Forelimb muscle (tissue), 1 donor: ENCODE measurements at places on chromosomes 13 and 19. TPM values are rescaled to one million over a fixed set of nuclear protein-coding genes. Genes with fewer than 3 reads are reported as not detected.

KXD1 gene
- 71.3 TPM for polyA plus RNA-seq

FLT3LG gene
- polyA plus RNA-seq: 3.2 TPM

GJB6 gene
- polyA plus RNA-seq: not detected

LRRC63 gene
- polyA plus RNA-seq: 0.11 TPM

FLT3 gene
- polyA plus RNA-seq: 0.15 TPM

EID2B gene
- 2.0 TPM for polyA plus RNA-seq

CYP4F11 gene
- polyA plus RNA-seq: not detected

IRGC gene
- not detected for polyA plus RNA-seq

POSTN gene
- 1,932 TPM for polyA plus RNA-seq

ZNF844 gene
- polyA plus RNA-seq: 10.0 TPM

DNA sequence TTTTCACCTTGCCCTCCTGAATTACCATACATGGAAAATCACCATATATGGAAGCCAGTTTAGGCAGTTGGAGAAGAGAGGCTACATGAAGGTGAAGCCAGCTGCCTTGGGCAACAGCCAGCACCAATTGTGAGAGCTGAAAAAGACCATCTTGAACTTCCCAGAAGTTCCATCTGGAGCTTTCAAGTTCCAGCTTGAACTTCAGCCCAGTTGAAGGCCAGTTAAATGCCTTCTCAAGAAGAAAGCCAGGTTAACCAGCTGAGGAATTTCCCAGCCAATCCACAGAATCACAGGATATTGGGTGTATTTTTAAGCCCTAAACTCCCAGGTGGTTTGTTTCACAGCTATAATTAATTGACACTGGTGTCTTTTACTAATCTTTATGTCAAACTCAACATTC lies 713.6 kb upstream of the MIR17HG start:
- no peak for DNase-seq

GRCh38 chr19:474126-475078 lies 13.6 kb upstream of the SHC2 start:
- no peak for DNase-seq

DNA sequence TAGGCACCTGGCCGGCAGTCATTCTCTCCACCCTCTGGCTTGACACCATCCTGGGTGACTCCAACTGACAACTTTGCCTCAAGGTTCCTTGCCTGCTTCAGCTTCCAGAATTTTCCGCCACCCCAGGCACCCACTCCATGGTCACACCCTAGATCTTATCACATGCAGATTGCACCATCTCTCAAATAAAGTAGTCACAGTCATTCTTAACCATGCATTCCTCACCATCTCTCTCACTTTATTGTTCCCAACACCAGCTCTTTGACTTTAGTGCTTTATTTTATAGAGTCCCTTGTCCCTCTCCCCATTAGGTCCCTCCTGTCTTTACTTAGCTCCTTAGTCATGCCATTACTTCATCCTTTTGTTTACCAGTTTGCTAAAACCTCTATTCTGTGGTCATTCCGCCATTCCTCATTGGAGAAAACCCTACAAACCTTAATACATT lies 351.7 kb downstream of the SPRY2 start:
- DNase-seq: no peak

GRCh38 chr19:49473868-49474541 lies at the start of gene FLT3LG:
Gene FLT3LG, plus strand, starts transcription at chr19:49474215. Its CDS starts 425 bp downstream, at chr19:49474640.
- no peak for DNase-seq

DNA sequence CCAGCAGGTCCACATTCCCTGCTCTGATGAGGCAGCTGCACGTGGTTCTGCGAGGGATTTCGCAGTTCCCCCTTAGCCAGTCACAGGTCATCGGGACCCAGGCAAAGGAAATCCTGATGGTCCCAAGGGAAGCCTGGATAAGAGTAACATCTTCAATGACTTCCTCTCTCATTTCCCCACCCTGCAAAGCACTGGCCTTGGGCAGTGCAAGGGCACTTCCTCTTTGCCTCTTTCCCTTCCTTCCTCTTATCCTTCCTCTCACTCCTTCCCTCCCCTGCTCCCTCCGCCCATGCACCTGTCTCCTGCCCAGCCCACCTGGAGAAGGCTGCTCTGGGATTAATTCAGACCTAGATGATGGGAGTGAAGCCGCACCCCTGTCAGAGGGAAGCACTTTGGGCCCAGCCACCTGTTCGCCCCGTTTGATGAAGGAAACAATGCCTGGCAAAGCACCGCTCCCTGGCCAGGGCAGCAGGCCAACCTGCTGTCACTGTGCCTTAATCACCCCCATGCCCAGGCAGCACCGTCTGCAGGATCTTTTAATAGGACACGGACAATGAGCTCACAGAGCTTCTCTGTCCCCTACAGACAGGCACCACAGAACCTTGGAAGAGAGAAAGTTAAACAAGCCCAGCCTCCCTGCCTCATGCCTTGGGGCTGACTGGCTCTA lies 113.5 kb upstream of the PABPC3 start:
- DNase-seq: no peak

GRCh38 chr19:35346193-35347052 lies 1.3 kb upstream of the FFAR1 start:
- DNase-seq: no peak

DNA sequence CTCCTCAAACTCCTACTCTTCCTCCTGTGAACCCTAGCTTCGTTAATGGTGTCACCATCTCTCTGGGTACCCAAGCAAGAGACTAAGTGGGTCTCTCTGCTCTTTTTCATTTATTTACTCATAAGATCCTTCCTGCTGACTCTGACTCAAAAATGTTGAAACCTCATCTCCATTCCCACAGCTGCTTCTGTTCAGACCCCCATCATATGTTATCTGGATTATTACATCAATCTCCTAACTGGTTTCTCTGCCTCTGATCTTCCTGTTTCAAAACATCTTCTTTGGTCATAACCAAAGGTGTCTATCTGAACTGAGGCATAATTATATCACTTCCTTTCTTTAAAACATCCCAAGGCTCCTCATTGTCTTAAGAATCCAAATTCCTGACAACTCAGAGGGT lies 2.0 kb upstream of the MEDAG start:
- DNase-seq: no peak

GRCh38 chr19:5062799-5063198 lies 93.9 kb downstream of the KDM4B start:
- no peak for DNase-seq

GRCh38 chr19:7738023-7738422 lies 6.1 kb upstream of the CLEC4G start:
- DNase-seq: no peak

DNA sequence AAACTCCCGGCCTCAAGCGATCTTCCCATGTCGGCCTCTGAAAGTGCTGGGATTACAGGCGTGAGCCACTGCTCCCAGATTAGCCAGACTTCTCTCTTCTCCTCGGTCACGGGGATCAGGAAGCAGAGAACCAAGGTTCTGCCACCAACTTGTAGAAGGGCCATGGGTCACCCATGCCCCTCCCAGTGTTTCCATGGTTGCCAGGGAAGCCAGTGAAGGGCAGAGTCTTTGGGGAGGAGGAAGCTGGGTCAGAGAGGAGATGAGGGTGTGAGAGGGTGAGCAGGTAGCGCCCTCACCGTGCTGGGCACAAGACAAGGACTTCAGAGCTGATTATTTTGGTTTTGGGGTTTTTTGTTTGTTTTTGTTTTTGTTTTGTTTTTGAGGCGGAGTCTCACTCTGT lies 77.1 kb downstream of the GNG7 start:
- DNase-seq: no peak

DNA sequence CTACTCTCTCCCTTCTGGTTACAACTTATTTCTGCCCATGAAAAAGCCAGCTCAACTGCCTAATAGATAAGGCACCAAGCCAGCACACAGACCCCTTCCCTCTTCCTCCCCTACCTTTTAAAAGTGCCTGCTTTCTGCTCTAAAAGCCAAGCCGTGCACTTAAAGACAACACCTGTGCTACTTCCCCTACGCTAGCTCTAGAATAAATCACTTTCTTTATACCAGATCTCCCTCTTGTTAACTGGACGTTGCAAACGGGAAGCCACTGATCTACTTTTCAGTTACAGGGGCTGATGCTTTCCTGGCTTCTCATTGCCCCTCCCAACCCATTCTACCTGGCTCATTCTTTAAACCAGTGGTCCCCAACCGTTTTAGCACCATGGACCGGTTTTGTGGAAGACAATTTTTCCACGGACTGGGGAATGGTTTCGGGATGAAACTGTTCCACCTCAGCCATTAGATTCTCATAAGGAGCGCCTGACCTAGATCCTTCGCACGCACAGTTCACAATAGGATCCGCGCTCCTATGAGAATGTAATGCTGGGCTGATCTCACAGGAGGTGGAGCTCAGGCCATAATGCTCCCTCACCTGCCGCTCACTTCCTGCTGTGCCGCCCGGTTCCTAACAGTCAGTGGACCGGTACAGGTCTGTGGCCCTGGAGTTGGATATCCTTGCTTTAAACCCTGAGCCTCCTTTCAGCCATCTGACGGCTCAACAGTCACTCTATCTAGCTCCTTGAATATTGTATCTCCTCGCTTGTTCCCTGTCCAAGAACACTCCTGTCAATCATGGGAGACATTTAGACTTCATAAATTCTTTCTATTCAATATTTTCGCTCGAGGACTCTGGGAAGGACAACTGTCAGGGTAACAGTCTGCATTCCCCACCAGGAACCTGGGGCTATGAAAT lies 841 bp upstream of the ZNF223 start:
- DNase-seq: no peak

DNA sequence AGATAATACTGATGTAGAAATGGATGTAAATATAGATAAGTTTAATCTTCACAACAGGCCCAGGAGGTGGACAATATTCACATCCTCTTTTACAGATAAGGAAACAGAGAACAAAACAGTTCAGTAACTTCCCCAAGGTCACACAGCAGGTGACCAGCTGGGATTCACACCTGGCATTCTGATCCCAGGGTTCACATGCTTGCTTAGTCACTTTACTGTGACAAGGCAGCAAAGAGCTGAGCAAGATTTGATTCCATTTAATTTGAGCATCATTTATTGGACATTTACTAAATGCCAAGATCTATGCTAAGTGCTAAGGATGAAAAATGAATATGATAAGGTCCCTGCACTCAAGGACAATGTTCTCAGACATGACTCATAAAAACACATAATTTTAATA lies 94.1 kb upstream of the STARD13 start:
- DNase-seq: no peak

DNA sequence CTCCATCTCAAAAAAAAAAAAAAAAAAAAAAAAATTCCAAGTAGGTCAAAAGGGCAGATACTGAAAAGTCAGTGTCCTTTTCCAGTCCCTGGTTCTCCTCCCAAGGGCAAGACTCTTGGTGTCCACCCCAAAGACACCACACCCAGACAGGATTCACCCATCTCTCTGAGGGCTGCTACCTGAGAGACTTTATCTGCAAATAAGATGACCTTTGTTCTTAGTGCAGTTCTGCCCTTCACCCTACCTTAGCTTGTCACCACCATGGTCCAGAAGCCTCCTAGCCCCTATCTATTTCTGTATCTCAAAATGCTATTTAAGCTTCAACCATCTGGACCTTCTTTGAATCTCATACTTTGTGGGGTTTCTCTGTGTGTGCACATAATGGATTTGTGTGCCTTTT lies 4.2 kb upstream of the FBXO27 start:
- no peak for DNase-seq

DNA sequence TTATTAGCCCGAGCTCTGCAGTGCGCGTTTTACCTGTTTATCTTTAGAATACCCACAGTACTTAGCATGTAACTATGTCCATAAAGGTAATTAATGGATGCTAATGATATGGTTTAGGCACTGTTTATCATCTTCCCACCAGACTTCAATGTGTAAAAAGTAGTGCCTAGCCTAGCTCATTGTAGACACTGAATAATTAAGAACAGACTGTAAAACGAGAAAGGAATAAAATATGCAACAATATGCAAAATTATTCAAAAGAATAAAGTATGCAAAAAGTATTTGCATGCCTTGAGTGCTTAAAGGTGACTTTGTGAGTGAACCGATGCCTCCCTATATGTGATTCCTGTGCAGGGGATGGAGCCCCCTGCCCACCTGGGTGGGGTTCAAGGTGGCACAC lies 35.7 kb upstream of the RNF113B start:
- DNase-seq: no peak

DNA sequence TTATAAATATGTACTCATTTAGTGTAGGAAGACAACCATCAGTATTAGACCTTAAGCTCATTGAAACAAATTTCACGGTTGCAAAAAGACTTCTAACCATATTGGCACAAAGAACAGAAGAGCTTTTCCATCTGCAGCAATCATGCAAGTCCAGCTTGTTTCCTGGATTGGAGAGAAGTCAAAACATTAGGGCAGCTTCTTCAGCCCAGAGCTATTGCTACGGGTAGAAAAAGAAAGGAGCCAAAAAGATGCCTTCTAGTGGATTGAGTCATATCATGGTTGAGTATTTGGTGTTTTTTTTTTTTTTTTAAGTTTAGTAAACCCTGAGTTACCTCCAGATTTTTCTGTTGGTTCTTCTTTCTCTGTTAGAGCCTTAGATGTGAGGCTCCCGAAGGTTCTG lies 99.8 kb downstream of the WDFY2 start:
- DNase-seq: no peak

DNA sequence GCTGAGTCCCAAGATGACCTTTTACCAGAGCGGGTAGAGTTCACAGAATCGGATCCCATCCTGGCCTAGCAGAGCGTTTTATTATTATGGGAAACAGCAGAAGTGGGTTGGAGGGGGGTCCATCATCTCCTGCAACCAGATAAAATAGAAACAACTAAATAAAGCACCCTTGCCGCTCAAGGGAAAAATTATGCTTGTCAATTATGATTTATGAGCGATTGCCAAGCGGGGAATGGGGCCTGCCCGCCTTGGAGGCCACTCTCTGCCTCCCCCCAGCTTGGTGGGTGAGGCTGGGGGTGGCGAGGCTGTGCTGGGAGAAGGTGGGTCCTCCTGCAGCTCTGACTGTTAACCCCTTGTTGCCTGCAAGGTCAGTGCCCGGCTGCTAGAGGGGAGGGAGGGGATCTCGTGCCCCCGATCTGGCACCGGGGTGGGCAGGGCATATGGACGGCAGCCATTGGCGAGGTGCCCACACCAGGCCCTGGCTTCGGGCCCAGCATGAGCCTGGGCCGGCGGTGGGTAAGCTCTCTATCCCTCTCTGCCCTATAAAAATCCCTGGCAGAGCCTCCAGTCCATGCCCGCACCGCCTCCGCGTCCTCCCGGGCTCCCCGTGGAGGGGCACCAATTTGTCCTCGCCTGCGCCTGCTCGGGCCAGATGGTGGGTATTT lies 129.1 kb downstream of the URI1 start:
- DNase-seq: no peak
